ENCODE measurements at places on chromosomes 11 and 22.
A peak's percentile ranks its signal among the peaks of the same experiment; 100 is the strongest.

GRCh38 chr11:67351275-67352005, 1.9 kb downstream of the POLD4 start:
- peak; percentile 51 for DNase-seq

DNA sequence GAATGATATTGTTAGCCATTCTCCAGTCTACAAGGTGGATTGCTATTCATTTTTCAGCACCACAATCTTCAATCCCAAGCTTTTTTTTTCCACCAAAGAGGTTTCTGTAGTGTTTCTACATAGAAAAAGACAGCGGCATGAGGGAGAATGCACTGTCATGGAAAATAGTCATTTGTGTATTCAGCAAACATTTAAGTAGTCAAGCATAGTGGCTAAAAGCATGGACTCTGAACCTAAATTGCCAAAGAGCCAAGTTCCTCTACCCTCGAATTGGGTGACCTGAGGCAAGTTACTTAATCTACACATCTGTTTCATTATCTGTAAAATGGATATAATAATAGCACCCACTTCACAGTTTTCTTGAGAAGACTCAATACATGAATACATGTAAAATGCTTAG, 14.2 kb downstream of the GAS2 start:
- no peak for DNase-seq

GRCh38 chr11:69669486-69669885, 5.7 kb downstream of the LTO1 start:
- no peak for DNase-seq

DNA sequence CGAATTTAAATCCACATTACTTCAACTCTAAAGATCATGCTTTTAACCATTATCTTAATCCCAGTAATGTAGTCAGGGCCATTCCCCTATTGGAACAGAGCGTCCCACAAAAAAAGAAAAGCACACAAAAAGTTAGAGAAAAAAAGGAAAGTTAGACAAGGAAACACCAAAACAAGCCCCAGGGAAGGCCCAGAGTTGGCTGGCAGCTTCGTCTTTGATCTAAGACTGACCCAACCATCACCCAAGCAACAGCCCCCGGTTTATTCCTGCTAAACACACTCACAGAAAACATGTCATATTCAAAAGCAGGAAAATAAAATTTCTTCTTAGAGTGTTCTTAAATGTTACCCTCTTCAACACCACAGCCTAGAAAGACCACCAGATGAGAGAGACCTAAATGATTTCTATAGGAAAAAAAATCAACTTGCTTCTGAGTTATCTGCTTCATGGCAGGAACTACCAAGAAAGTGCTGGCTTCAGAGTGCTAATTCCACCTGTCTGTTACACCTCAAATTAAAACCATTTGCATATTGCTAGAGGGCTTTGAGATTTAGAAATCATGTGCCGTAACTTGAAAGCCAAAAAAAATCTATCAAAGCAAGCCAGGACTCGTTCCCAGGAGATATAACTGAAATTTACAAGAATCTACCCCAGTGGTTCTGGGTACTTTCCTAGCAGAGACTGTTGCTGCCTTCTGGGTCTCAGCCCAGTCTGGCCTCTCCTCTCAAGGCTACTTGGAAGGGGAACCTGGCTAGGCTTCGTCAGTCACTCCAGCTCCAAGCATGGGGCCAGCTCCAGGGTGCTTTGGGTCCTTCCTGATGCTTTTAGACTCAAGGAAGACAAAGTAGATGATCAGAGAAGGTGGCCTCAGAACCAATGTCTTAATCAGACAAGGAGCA, 31.2 kb downstream of the POU2AF3 start:
- no peak for DNase-seq

DNA sequence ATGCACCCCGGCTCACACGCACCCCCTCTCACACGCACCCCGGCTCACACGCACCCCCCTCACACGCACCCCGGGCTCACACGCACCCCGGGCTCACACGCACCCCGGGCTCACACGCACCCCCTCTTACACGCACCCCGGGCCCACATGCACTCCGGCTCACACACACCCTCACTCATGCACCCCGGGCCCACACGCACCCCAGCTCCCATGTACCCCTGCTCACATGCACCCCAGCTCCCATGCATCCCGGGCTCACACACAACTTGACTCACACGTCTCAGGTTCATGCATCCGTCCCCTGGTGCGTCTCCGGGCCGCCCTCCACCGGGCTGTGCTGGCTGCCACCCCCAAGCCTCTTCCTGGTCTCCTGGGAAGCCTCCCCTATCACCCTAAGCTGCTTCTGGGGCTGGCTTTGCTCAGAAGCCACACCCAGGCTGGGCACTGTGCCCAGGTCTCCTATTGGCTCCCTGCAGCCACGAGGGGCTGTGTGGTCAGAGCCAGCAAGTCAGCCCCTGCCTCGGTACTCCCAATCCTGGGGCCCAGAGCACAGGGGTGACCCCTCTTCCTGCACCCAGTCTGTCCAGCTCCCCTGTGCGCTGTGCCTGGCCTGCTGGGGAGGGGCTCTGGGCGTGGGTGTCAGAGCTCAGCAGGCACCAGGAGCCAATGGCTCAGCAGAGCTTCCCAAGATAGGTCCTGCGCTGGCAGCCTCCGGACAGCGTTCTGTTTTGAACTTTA, 16.9 kb downstream of the TSPAN4 start:
- no peak for DNase-seq

DNA sequence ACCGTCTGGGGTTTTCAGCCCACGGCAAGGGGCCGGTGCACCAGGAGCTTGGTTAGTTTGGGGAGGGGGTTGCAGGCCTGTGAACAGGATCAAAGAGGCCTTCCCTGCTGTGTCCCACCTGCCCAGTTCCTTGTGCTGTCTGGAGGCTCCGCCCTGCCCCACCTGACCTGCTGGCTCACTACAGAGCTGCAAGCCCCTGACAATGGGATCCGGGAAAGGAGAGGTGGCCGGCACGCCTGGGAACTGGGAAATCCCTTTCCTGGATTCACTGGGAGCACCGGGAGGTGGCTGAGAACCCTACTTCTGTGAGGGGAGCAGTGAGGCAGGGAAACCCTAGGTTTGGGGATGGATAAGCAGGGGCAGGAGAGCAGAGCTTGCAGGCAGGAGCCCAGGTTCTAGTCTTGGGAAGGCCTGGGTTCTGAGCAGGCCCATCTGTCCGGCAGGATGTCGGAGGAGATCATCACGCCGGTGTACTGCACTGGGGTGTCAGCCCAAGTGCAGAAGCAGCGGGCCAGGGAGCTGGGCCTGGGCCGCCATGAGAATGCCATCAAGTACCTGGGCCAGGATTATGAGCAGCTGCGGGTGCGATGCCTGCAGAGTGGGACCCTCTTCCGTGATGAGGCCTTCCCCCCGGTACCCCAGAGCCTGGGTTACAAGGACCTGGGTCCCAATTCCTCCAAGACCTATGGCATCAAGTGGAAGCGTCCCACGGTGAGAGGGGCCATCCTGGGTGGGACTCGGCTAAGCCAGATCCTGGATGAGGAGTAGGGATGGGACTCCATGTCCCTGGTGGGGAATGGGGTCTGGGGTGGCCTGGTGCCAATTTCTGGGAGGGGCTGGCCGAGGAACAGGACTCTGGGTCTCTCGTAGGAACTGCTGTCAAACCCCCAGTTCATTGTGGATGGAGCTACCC, 786 bp downstream of the CAPN1 start:
- no peak for DNase-seq

- no peak for DNase-seq
Observed at GRCh38 chr11:82930229-82930628, 28.7 kb downstream of the DDIAS start.

- DNase-seq: no peak
Observed at GRCh38 chr11:66720223-66720898, 8.7 kb downstream of the SPTBN2 start.

DNA sequence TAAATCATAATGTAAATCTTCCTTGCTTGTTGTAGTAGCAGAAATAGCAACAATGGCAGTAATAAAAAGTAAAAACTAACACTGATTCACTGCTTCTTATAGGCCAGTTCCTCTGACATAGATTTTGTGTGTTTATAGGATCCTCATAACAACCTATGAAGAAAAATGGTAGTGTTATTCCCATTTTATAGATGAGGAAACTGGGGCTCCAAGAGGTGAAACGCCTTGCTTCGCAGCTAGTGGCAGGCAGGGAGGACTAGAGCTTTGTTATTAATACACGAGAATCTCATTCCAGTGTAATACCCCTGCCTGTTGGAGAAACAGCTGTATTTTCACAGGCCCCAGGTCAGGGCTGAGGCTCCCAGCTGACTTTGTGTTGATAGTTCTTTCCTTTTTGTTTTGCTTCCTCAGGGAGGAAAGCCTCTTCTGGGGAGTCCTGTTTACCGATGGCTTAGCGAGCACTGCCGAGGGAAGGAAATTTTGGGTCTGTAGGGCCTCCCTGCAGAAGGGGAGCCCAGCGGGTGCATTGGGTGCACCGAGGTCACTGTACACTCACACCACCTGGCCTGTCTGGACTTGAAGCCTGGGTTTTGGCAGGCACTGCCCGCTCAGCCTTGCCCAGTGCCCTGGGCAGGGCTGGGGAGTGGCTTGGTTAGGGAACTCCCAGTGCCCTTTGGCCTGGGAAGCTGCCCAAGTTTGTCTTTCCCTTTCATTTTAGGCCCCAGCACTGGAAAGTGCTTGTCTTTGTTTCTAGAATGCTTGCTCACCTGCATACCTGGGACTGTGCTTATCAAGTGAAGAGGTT, 13.5 kb downstream of the KIAA1671 start:
- no peak for DNase-seq

GRCh38 chr11:26715133-26715532, 6.7 kb downstream of the SLC5A12 start:
- DNase-seq: no peak

GRCh38 chr11:28090052-28090749, 17.8 kb downstream of the KIF18A start:
- no peak for DNase-seq

DNA sequence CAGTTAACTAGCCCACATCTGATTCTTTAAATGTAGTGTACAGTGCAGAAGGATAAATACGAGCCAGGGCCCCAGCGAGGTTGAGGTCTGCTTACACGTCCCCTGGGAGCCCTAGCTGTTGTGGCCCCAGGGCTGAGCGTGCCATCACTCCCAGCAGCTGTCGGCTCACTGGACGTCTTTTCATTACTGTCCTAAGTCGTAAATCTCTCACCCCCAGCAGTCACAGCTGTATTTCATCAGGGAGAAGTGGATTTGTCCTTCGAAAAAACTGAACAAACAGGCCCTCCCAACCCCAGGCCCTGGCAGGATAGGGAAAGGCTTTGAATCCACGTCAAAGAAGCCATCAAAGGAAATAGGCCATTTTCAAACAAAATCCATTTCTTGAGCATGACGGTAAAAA, 110.4 kb upstream of the CSNK2A3 start:
- no peak for DNase-seq

DNA sequence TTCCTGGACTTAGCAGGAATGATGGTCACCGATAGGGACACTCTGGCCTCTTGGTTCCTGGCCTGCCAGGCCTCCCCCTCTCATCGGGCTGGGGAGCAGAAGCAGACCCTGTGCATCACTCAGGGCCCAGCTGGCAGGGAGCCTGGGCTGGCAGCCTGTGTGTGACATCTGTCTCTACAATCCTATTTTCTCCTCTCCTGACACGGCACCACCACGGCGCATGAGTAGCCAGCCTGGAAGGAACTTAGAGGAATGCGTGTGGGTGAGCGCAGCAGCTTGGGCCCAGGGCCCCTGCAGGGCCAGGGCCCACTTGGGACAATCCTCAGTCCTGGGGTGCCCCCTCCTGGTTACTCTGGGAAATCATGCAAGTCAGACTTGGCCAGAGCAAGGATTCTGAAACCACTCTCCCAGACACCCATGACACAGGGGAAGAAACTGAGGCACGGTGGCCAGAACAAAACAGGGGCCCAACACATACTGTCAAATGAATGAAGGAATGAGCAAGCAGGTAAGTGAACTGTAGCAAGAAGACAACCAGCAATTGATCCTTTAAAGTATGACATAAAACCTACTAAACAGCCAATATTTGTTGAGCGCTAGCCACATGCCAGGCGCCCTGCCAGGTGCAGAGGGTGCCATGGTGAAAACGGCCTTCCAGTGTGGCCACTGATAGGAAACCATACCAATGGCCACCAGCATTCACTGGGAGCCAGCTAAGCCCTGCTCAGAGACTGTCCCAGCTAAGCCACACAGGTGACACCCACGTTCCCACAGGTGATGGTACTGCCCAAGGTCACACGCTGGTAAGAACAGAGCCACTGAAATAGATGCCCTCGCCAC, 13.3 kb downstream of the RSPH14 start:
- peak; percentile 63 for DNase-seq

- no peak for DNase-seq
Observed at GRCh38 chr11:31437742-31438435, 68.2 kb downstream of the DNAJC24 start.

DNA sequence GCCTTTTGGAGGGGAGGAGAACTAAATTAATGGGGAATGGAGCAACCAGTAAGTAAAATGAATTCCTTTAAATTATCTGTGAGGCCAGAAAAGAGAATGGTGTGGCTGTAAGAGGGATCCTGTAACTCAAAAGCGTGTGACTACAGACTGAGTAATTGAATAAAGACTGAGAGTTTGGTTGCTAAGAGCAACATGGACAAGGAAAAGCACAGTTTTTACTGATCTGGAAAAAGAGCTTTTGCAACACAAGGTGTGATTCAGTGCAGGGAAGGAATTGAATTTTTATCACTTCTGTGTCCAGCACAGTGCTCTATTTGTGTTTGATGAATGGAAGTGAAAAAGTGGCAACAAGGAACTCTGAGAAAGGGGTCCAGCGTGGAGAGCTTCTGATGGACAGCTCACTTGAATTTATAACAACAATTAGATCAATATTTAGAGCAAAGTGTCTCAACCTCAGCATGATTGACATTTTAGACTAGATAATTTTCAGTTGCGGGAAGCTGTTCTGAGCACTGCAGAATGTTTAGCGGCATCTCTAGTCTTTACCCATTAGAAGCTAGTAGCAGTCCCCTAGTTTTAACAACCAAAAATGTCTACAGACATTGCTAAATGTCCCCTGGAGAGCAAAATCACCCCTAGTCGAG, 202.8 kb upstream of the BDNF start:
- DNase-seq: no peak

GRCh38 chr11:2914455-2915195, 14.6 kb downstream of the PHLDA2 start:
- DNase-seq: no peak

GRCh38 chr22:22710719-22711531, 66.5 kb downstream of the GGTLC2 start:
- peak; percentile 68 for DNase-seq

GRCh38 chr22:30167296-30167695, 79.3 kb downstream of the LIF start:
- no peak for DNase-seq

- DNase-seq: no peak
Observed at GRCh38 chr11:47222696-47223095, 7.9 kb downstream of the DDB2 start.

- DNase-seq: no peak
Observed at GRCh38 chr22:45058622-45058912, 48.8 kb upstream of the PHF21B start.

- DNase-seq: no peak
Observed at GRCh38 chr22:38948181-38948940, 9.0 kb upstream of the APOBEC3A start.

DNA sequence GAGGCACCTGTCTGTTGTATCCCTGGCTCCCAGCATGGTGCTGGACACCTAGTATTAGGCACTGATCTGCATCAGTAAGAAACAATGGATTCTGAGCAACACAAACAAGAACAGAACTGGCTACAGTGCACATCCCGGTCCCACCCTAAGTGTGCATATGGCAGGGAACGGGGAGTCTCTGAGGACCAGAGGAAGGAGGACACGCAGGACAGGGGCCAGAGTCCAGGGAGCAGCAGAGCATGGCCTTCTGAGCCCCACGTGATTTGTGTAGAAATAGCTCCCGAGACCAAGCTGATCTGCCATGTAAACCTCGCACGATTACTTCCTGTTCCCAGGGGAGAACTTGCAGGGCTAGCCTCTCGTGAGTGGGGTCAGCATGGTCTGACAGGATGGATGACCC, 12.7 kb upstream of the SNX32 start:
- DNase-seq: no peak
